ENCODE measurements at places on chromosomes 13 and 19.

- no peak for DNase-seq
Measured at GRCh38 chr19:41904118-41904870, 21.3 kb downstream of the ARHGEF1 start.

DNA sequence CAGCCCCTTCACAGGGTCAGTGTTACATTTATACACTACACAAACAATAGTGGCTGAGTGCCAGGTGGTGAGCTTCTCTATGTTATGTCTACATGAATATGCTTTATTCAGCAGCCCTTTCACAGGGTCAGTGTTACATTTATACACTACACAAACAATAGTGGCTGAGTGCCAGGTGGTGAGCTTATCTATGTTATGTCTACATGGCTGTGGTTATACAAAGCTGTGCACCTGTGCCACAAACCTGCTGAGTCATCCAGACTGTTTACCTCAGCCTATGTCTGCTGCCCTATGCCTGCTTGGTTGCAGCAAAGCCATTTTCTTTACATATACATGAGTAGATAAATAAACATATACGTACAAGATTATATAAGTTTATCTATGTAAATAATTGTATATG is 76.5 kb downstream of the ZNF726 start:
- DNase-seq = no peak

DNA sequence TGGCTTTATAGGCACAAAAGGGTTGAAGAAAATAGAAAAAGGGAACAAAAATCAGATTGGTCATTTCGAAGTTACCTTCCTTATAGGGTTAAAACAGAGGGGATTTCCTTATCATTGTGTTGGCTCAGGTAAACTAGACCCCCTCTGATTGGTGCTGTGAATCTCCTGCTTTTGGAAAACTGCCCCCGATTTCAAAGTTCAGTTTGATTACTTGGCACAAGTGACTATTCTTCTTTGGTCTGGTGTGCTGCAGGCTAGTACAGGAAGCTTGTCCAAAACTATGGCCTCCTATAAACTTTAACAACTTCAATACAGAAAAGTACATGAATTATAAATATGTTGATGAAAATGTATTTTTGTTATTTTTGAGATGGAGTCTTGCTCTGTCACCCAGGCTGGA is 13.9 kb upstream of the TPTE2 start:
- no peak for DNase-seq

DNA sequence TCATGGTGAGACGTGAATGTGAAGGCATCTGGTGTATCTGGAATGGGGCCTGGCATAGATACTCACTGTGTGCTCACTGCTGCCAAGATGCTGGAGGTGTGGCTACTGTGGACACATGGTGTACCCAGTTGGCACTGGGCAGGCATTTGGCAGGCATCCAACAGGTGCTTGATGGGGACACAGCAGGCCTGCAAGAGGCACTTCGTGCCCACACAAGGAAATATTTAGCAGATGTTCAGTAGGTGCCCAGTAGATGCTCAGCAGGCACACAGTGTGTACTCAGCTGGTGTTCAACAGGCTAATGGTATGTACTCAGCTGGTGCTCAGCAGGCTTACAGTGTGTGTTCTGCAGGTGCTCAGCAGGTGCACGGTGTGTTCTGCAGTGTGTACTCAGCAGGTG is 14.2 kb downstream of the CRTC1 start:
- DNase-seq = peak; percentile 24

GRCh38 chr13:50936679-50937078 is 27.1 kb downstream of the RNASEH2B start:
- DNase-seq = no peak

GRCh38 chr19:10364644-10365043 is 15.7 kb downstream of the TYK2 start:
- DNase-seq = no peak

GRCh38 chr13:75506018-75506417 is 24.0 kb upstream of the TBC1D4 start:
- peak; percentile 46 for DNase-seq

DNA sequence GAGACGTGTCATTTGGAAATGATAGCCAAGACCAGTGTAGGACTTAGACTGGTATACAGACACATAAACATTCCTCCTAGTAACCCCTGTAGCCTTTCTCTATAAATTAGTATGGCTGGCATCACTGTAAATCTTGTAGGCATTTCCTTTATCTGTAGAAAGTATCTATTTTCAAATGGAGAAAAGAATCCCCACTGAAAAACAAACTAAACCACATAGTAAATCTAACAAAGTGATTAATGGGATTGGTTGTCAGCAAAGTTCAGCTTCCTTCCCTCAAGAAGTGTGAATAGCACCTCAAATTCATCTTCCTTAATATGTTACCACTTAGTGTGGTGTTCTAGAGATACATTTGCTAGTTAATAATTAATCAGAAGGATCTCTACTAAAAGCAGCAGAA is 119.4 kb upstream of the NBEA start:
- no peak for DNase-seq

DNA sequence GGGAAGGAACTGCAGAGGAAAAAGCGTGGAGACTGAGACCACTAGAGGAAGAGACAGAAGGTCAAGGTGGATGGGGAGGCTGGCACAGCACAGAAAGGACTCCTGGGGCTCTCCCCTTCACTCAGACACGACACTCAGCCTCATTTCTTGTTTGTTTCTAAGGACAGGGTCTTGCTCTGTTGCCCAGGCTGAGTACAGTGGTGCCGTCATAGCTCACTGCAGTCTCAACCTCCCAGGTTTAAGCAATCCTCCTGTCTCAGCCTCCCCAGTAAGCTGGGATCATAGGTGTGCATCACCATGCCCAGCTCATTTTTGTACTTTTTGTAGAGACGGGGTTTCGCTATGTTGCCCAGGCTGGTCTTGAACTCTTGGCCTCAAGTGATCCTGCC is 11.4 kb upstream of the SEMA6B start:
- DNase-seq = no peak

DNA sequence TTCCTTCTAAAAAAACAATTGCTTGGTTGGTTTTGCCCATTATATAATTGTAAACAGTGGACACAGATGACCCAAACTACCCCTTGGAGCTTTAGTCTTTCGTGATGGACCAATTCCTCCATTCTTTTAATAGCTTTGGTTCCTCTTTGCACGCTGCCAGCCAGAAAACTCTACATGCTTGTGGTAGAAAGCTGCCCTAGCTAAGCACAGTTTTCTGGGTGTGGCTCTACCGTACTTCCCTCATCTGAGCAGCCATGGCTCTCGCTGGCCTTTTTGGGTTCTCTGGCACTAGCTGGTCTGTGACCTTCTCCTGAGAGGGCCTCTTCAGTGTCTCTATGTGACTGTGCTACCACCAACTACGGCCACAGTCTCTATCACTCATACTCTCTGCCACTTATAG is 29.9 kb upstream of the CEBPA start:
- no peak for DNase-seq

GRCh38 chr19:15971224-15971780 is 22.5 kb downstream of the OR10H4 start:
- peak; percentile 34 for DNase-seq

GRCh38 chr13:42651936-42652641 is 78.1 kb downstream of the TNFSF11 start:
- DNase-seq = no peak

DNA sequence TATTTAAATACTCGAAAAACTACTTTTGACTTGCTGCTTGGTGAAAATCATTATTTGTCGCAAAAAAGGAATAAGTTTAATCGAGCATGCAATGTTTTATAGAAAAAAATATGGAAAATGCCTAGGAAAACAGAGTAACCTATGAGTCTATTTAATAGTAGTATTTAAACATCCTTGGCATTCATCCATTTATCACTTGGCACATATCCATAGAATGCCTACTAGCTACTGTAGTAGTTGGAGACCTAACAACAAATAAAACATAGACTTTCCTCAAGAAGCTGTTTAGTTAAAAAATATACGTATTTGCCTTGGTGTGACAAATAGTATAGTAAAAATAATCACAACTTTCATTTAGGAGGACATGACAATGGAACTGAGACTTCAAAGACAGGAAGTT is 302.1 kb downstream of the DIAPH3 start:
- DNase-seq = no peak

DNA sequence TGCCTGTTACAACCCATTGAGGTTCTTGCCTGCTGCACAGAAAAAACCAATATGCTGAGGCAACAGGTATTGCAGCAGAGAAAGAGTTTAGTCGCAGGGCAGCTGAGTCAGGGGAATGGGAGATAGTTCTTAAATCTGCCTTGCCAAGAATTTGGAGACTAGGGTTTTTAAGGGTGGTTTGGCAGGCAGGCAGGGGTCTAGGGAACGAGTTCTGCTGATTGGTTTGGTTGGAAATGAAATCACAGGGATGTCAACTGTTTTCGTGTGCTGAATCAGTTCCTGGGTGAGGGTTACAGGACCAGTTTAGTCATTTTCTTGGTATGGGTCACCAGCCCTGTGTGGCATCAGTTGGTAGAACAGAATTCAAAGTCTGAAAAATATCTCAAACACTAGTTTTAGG is 36.6 kb downstream of the PDS5B start:
- no peak for DNase-seq

GRCh38 chr13:27442071-27442647 is 8.2 kb downstream of the MTIF3 start:
- no peak for DNase-seq

DNA sequence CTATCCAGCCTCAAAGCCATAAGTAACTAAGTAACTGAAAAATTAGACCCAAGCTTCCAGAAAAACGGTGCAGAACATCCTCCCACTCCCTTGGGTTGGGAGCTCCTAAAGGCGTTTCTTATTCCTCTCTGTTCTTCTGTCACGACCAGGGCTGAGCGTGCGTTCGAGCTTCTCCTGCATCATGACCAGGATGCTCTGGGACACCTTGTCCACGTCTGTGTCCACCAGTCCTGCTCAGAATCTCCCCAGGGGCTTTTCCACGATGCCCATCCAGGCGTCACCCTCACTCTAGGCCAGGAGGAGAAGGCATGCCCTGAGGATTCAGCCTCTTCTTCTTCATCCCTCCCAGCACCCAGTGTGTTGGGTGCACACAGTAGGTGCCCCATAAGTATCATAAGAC is 37.8 kb upstream of the GAS6 start:
- no peak for DNase-seq

Measured in NAMALWA (cell line).